Islet precursor cell (in vitro differentiated cells): ENCODE measurements at places on chromosomes 3 and 15.

GRCh38 chr3:10170915-10171478, 6.3 kb downstream of the IRAK2 start:
- no peak for DNase-seq

DNA sequence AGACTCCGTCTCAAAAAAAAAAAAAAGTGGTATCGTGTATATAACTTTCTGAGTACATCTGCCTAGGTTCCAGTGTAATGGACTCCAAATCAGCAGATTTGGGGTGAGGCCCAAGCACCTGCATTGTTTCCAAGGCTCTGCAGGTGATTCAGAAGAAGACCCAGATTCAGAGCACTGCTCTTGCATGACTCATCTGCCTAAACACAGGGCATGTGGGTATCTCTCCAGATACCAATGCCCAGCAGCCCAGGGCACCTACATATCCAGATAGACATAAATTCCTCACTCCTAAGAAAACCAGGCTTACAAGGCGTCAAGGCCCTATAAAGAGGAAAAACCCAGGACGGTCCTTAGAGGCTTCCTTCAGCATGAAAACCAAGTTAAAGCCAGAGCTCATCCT, 24.3 kb downstream of the NDUFAF1 start:
- DNase-seq, result no peak

GRCh38 chr3:9175421-9175820, 74.0 kb downstream of the SRGAP3 start:
- DNase-seq, result no peak

DNA sequence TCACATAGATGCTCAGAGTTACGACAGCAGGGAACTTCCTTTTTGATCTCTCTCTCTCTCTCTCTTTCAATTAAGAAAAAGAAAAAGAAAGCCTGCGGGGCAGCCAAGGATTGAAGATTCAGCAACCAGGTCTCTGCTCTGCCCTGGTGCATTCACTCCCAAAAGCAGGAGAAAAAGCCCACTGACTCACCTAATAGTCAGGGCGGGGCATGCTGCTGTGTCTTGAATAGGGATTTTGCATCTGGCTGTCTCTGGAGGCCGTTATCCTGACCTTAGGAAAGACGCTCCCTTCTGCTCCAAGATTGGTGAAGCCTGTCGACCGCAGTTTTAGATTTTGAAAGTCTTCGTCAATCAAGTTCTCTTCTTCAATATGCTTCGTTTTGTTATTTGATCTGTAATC, 20.8 kb upstream of the ITGB5 start:
- DNase-seq, result peak; percentile 90

- peak; percentile 81 for DNase-seq
Measured at GRCh38 chr15:26091184-26091583, 228.1 kb upstream of the ATP10A start.

DNA sequence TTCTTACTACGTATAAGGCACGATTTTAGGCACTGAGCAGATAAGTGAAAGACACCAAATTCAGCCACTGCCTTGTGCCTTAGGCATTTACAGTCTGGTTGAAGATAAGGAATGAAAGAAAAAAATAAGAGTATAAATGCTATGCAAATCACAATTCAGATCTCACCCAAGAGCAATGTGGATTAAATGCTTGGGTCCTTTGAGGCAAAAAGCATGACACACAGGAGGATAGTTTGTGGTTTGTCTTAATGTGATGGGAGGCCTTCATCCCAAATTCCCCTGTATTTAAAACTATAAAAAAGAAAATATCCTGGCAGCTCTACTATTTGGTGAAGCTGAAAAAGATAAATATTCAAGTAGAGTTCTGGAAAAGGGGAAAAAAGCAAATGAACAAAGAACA, 79.8 kb downstream of the TGFBR2 start:
- DNase-seq, result no peak

GRCh38 chr15:66778314-66778665, 76.3 kb downstream of the SMAD6 start:
- DNase-seq, result no peak

DNA sequence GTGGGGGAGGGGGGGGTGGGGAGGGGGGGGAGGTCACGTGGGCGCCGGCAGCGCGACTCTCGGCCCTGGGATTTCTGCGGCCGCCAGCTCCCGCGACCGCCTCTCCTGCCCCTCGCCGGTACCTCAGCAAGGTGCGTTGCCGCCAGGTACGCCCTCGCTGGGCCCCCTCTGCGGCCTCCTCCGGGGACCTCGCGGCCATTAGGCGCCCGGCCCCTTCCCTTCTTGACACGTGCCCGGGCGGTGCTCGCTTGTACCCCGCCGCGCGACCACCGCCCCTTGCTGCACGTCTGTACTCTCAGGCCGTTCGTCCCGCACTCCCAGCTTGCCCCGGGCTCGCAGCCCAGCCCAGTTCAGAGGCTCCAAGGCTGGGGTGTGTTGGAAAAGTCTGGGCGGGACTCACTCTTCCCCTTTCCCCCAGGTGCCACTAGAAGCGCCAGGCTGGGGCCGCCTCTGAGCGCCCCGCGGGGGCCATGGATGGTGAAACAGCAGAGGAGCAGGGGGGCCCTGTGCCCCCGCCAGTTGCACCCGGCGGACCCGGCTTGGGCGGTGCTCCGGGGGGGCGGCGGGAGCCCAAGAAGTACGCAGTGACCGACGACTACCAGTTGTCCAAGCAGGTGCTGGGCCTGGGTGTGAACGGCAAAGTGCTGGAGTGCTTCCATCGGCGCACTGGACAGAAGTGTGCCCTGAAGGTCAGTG, at the start of gene MAPKAPK3:
Gene MAPKAPK3 (plus strand): TSS at position 56 of the 696 bp plus-strand sequence. CDS start 415 bp downstream, at position 471.
- DNase-seq, result peak; percentile 70

DNA sequence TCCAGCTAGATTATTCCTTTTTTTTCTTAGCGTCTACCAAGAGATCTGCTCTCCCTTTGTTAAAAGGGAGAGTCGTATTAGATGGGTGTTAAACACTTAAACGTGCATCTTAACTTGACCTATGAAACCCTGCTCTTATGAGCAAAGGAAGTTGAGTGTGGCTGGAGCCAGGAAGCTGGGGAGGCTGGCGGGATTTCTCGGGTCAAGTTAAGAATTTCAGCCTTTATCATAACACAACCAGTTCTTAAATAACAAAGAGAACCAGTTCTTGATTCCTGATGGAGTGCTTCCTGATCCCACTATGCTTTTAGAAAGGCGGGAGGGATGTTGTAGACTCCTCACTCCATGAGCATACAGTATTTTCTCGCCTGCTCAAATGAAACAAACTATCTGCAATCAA, 215.1 kb downstream of the ITPR1 start:
- no peak for DNase-seq

GRCh38 chr3:135844386-135844785, 121.1 kb upstream of the PPP2R3A start:
- DNase-seq, result no peak
